ENCODE measurements at places on chromosomes 6 and 20.
A peak's percentile ranks its signal among the peaks of the same experiment; 100 is the strongest.

- no peak for DNase-seq
Measured at GRCh38 chr6:31659649-31660380, 763 bp downstream of the C6orf47 start.

- no peak for DNase-seq
Measured at GRCh38 chr6:57242505-57242904, 20.4 kb upstream of the RAB23 start.

DNA sequence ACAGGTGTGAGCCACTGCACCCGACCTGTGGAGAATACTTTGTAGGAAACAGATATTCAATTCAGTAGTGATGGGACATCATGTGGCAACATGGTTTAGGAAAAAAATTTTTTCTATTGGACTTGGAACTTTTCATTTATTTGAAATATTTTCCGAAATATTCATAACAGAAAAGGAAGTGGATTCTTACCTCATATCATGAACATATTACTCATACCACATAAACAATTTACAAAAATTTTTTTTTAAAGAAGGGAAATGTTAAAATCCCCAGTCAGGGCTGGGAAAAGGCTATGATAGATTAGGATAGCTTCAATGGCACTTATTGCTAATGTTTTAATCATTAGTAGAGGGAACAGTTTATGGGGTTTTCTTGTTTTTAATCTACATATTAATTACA is 6.8 kb upstream of the ALDH8A1 start:
- no peak for DNase-seq

DNA sequence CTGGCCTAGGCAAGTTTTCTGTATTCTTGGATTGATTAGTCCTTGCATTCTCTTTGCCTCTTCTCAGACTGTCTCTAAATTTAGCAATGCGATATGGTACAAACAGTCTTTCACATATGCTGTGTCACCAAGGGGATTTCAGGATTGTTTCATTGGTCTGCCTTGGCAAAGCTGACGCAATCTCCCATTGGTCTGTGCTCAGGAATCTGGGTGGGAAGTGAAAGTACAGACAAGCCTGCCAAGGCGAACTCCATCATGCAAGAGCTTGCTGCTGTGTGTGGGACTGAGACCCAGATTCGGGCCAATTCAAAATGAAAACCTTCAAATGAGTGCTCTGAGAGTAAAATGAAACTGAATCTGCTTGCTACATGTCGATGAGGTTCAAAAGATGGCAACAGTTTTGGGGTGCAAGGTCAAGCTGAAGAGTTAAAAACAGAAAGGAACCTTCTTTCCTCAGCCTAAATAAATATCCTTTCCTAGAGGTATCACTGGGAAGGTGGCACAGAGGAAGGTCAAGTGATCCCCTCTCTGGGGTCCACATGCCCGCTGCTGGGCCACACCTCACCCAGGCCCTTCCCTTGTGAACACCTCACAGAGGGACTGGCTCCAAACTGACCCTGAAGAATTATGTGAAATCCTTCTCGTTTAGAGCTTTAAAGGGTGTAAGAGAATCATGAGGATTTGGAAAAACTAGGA is 198.8 kb upstream of the PREP start:
- DNase-seq = peak; percentile 52

DNA sequence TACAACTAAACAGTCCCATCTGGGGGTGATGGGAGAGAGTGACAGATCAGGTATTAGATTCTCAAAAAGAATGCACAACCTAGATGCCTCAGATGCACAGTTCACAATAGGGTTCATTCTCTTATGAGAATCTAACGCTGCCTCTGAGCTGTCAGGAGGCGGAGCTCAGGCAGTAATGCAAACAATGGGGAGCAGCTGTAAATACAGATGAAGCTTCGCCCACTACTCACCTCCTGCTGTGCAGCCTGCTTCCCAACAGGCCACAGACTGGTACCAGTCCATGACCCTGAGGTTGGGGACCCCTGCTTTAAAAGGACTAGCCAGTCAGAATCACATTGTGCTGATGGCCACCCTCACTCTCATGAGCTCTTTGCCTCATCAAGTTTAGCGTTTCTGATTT is 247.0 kb upstream of the KCNQ5 start:
- no peak for DNase-seq

DNA sequence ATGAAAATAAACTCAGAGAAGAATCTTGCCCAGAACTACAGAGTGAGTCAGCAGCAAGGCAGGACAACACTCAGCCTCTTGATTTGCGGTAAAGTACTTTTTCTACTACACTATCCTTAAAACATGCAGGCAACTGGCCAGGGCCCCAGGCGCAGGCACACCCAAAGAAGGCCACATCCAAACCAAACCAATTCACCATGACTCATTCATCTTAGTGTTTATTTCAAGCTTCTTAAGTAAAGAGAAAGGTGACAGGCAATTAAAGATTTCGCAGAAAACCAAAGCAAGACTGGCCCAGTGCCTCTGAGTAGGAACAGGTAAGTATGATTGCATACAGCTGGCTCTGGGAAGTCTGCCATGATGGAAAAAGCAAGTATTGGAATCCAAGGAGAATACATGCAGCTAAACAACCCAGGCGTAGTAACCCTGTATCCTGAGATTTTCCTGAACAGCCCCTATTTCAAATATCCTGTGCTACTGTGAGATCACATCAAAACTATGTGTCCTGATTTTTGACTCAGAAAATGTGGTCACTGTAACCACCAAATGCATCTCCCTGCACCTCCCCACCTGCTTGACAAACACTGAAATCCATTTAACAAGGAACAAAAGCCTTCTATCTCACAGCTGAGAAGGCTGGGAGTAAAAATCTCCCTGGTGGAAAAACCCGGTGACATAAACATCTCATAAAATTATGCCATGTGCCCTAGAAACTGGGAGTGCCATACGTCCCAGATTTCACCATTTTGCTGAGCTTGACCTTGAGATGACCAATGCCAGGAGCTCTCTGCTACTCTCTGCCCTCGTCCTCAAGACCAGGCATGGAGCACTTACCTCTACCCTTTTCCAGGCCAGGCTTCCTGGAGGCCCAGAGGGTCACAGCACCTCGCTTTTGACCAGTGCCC is 12.4 kb downstream of the WFDC3 start:
- DNase-seq = peak; percentile 95

GRCh38 chr6:147564556-147564955 is 56.1 kb downstream of the SAMD5 start:
- no peak for DNase-seq

DNA sequence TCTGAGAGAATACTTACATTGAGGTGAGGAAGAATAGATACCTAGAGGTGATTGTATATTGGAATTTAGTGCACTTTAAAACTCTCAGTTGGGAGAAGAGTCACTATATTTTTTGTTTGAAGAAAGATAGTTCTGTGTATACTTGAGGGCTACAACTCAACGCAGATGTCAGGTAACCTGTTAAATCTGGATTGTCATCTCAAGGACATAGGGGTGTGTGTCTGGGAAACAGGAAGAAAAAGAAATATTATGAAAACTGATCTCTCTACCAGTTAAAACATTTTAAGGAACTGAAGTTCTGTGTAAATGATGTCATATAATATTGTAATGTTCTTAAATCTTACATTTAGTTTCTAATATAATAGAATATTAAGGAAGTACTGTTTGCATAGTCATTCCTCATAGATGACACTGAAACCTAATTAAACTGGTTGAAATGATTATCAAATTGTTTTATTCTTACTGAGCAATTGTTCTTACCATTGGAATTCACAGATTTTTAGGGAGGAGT is 86.2 kb downstream of the SMAP1 start:
- no peak for DNase-seq

DNA sequence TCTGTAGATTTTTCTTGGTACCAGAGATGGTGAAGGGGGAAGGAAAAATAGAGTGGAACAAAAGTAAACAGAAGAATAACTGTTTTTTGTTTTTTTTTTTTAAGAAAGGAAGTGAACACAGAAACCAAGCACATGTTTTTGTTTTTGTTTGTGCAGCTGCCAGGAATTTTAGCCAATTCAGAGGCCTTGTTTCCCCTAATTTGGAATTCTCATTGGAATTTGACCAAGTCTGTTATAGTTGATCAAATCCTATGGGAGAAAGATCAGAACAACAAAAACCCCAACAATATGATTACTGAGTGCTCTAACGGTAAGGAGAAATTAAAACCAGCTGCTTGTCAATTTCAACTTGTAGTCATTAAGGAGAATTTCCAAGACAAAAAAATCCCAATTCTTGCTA is 18.2 kb upstream of the IL22RA2 start:
- DNase-seq = no peak

GRCh38 chr20:16419138-16419715 is 154.0 kb downstream of the KIF16B start:
- DNase-seq = no peak

GRCh38 chr6:128738112-128738511 is 144.8 kb upstream of the LAMA2 start:
- no peak for DNase-seq

- no peak for DNase-seq
Measured at GRCh38 chr6:167779993-167780655, 46.6 kb upstream of the AFDN start.

GRCh38 chr20:22744341-22745193 is 160.2 kb upstream of the FOXA2 start:
- no peak for DNase-seq

DNA sequence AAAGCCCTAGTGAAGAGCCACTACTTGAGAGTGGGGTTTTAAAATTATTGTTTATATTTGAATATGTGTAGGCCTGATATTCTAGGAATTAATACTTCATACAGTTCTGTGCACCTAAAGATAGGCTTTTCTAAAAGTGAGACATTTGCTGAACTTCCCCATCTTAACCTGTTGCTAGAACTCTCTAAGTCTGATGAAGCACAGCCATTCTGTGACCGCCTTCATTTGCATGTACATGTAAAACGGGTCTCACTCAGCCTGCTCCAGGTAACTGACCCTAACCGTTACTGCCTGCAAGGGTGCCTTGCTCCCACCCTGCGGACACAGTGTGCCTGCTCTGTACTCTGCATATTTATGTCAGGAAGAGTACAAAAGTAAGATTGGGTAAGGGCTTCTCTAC is 44.3 kb upstream of the IRF4 start:
- DNase-seq = no peak

- DNase-seq = no peak
Measured at GRCh38 chr20:61803915-61804751, 261.5 kb downstream of the TAF4 start.

DNA sequence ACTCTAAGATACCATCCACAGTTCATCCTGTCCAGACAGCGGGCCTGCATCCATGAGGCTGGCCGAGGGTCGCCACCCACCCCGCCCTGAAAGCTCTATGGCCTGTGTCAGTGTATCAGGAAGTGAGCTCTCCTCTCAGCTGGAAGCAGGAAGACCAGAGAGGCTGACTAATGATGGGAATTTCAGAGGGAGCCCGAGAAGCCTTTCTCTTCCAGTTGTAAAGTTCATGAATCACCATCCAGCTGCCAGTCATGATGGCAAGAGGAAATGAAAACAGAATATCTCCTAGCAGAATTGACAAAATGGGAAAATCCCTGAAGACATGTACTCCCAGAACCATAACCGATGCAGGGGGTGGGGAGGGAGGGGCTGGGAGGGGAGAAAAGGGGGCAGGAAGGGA is 109.6 kb upstream of the RPS6KA2 start:
- DNase-seq = no peak

DNA sequence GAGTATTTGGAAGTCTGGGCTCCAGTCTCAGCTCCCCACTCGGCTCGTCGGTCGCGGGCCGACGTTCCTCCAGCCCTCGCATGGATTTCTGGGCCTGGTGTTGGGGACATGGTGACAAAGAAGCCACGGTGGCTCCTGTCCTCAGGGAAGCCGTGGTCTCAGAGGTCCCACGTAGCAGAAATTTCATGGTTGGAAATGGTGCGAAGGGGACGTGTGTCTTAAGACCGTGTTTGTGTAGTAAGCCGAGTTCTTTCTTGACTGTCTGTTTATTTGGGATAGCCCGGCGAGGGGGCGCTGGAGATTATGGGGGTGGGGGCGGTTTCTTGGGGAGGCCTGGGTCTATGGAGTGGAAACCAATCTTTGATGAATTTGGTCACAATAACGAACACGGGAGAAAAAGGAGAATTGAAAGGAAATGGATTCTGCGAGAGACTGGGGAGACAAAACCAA is 23.5 kb upstream of the MAP3K7 start:
- DNase-seq = no peak

GRCh38 chr6:168577496-168577895 is 136.5 kb downstream of the SMOC2 start:
- DNase-seq = no peak

GRCh38 chr6:54719633-54720032 is 126.9 kb upstream of the FAM83B start:
- DNase-seq = no peak

- DNase-seq = no peak
Measured at GRCh38 chr6:104414723-104415122, 445.0 kb downstream of the HACE1 start.

GRCh38 chr6:8651998-8652397 is 216.7 kb upstream of the SLC35B3 start:
- no peak for DNase-seq

GRCh38 chr20:63553933-63554290 is at the start of gene FNDC11:
TSS of gene FNDC11 (plus strand) at chr20:63554159. CDS start at chr20:63555664, 1,505 bp downstream.
- DNase-seq = no peak

GRCh38 chr20:11671015-11671511 is 246.6 kb upstream of the BTBD3 start:
- no peak for DNase-seq

DNA sequence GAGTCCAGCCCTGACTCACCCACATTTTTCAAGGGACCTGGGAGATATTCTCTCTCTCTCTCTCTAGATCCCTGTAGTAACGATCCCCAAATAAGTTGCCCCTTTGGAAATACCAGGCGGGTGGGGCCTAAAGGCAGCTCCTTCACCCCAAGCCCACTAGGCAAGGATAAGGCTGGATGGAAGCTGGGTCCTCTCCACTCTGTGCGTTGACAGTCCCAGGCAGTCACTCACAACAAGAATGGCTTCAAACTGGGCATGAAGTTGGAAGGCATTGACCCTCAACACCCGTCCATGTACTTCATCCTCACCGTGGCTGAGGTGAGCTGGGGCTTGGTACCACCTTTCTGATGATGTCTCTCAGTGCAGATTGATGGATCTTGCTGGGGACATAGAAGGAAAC is 21.6 kb downstream of the L3MBTL1 start:
- DNase-seq = no peak

- no peak for DNase-seq
Measured at GRCh38 chr6:44262467-44263353, 2.6 kb downstream of the NFKBIE start.

DNA sequence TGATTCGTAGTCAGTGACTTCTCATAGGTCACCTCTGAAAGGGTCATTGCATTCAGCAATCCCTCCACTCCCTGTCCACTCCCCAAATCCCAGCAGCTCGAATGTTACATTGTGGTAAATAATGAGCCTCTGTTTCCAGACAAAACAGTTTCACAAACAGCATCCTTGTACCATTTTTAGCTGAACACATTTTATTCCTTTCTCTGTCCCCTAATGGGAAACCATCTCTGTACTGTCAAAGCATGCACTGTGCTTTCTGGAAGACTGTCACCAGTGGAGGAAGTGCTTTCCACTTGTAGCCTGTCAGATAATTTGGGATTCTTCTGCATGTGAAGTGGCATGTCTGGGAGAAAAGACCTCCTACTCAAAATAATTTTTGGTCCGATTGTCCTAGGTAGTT is 82.0 kb downstream of the SLC35F1 start:
- DNase-seq = no peak

DNA sequence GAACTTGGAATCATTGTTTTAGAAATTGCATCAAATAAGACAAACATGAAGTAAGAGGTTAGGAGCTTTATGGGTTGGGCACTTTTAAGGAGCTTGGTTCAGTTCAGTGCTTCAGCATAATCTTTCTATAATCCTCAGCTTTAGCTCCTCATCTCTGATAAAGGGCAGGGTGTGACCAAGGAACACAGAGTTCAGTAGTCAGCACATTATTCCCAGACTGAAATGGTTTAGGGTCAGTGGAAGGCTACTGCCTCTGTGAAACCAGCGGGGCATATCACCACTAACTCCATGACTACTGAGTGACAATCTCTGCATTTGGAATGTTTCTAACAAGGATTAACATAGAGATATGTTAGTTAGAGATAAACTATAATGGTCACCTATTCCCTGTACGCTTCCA is 36.9 kb downstream of the CRYBG1 start:
- no peak for DNase-seq
